D341Med (cell line): ENCODE measurements at places on chromosomes 16 and 17.

DNA sequence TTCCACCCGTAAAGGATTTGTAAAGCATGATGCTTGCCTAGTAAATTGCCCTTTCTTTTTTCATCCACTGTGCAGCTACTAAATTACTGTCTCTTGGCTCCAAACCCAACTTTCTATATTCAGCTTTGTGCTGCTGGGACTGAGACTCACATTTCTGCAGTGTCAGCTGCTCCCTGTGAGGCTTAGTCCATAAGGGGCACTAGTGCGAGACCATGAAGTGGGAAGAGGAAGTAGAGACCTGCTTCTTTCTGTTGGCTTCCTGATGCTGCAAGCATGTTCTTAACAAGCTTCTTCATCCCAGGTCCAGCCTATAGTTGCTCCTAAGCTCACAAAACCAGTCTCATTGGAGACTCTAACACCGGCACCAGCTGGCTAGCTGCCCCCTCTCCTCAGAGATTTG is 74.9 kb upstream of the HS3ST2 start:
- no peak for DNase-seq

GRCh38 chr17:19296786-19297778 is 59.9 kb downstream of the EPN2 start:
- no peak for DNase-seq

GRCh38 chr17:74332017-74332650 is 6.1 kb downstream of the KIF19 start:
- DNase-seq: no peak

DNA sequence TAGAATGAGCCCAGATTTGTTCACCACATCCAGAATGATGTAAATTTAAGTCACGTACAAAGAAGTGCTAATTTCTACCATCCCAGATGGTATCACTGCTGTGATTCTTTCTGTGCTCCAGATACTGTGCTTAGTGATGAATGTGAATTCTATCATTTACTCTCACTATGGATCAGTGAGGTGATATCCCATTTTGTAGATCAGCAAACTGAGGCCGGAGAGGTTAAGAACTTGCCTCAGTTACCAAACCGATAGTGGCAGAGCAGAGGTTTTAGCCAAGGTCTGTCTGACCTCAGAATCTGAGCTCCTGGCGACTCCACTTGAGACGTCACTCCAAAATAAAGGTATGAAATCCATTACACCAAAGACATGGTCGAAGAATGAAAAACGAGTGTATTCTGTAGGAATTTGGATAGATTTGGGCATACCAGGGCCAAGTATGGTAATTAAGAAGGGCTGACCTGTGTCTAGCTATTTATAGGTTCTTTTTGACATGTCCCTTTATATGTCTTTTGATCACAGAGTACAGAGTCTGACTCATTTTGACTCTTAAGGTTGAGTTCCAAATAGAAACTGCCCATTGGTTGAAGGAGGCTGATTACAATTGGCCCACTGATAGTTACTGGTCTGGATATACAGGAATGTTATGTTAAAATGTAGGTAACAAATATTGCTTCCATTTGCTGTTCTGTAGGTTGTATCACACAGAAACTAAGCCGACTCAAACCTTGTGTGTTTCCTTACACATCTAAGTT is 10.0 kb downstream of the MAP2K6 start:
- no peak for DNase-seq

DNA sequence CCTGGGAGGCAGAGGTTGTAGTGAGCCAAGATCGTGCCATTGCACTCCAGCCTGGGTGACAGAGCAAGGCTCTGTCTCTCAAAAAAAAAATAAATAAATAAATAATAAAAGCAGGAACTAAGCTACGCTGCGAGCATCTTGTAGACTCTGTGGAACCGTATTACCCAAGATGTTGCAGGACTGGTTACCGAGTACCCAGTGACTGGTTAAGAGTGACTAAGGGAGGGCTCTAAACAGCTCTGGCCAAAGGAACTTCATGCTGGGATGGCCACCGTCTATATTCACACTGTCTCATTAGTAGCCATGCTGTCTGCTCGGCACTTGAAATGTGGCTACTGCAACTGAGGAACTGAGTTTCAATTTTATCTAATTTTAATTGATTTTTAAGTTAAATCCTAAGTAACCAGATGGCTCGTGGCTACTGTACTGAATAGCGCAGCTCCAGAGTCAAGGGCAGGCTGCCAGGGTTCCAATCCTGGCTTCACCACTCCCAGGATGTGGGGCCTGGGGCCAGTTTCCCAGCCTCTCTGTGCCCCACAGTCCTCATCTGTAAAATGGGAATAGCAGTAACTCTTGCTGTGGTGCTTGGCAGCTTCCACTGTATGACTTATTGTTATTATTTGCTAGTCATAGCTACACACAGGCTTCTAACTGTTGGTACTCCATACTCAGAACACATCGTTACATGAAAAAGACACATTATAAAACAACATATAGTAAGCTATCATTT is 3.0 kb downstream of the NTAN1 start:
- no peak for DNase-seq

DNA sequence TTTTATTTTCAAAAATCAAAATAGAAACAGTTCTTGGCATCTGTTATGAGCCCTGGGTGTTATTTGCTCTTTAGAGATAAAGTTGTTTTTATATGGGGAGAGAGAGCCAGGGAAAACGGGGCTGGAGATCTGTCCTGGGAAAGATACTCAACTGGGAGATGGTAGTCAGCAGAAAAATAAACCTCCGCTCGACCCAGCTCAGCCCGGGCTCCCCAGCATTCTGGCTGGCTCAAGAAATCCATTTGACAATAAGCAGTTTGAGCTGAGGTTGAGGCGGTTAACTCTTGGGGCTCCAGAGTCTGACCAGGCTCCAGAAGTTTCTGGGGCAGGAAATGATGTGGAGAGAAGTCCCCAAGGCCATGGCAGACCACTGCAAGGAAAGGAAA is 151.9 kb downstream of the IRX5 start:
- DNase-seq: no peak

DNA sequence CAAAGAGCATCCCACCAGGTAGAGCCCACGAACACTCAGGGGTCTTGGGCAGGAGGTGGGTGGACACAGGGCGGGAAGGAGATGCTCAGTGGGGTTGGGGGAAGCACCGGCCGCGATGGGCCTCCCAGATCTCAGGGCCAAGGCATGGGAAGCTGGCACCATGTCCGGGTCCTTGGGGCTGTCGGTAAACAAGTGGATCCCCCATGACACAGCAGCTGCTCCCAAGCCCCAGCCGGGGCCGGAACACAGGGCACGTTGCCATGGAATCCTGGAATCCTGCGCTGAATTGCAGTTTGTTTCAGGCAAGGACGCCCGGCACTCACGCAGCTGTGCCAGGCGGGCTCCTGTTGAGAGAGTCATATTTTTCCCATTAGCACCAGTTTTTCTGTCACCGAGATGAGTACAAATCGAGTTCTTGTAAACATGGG is 23.0 kb upstream of the CHMP6 start:
- no peak for DNase-seq

DNA sequence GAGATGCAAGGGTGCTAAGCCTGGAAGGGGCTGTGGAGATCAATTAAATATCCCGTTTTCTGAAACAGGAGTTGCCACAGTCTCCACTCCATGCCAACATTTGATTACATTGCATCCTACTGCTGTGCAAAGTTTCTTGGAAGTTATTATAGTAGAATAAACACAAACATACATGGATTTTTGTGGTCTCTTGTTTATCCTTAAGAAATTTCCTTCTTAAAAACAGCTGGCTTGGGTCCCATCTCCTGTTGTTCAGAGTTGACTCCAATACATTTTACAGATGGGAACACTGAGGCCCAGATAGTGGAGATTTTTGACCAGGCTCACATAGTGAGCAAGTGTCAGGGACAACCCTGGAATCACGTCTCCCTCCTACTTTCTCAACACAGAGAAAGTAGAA is 124.0 kb upstream of the ADAMTS18 start:
- no peak for DNase-seq

GRCh38 chr16:12417030-12417814 is 386.5 kb downstream of the CPPED1 start:
- no peak for DNase-seq

- peak; percentile 97 for DNase-seq
Measured at GRCh38 chr17:45022655-45023339, 28.6 kb downstream of the DCAKD start.

GRCh38 chr16:67393788-67394154 is 473 bp upstream of the TPPP3 start:
- no peak for DNase-seq

GRCh38 chr17:56292010-56292409 is 138.7 kb downstream of the ANKFN1 start:
- no peak for DNase-seq

DNA sequence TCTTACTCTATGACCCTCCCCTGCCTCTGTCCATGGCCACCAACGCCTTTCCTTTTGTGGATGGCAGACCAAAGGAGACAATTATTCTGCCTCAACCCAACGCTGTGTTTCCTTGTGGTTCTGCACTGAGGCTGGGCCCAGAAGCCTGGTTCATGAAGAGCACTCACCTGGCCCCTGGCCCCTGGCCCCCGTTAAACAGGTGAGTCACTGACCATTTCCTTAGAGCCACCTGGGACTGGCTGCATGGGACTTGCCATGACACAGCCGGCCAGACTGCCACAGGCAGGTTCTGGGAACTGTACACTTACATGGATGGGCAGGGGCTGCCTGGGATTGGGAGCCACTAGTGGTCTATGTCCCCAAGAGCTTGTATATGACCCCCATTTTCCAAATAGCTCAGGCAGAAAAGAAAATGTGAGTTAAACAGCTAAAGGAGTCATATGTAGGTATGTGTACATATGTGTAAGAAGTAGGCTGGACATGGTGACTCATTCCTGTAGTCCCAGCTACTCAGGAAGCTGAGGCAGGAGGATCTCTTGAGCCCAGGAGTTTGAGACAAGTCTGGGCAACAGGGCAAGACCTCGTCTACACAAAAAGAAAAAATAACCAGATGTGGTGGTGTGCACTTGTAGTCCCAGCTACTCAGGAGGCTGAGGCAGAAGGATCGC is 181.9 kb upstream of the CACNG5 start:
- no peak for DNase-seq

GRCh38 chr17:10772425-10773380 is 31.2 kb downstream of the TMEM238L start:
- no peak for DNase-seq

- DNase-seq: no peak
Measured at GRCh38 chr16:46830417-46830901, 521 bp downstream of the C16orf87 start.

- peak; percentile 95 for DNase-seq
Measured at GRCh38 chr17:61389670-61390478, 9.8 kb upstream of the TBX2 start.

- DNase-seq: no peak
Measured at GRCh38 chr17:48996722-48997102, 473 bp upstream of the IGF2BP1 start.

- no peak for DNase-seq
Measured at GRCh38 chr17:79135628-79136405, 61.2 kb downstream of the ENGASE start.

- no peak for DNase-seq
Measured at GRCh38 chr17:77206158-77206956, 65.6 kb downstream of the SEC14L1 start.

DNA sequence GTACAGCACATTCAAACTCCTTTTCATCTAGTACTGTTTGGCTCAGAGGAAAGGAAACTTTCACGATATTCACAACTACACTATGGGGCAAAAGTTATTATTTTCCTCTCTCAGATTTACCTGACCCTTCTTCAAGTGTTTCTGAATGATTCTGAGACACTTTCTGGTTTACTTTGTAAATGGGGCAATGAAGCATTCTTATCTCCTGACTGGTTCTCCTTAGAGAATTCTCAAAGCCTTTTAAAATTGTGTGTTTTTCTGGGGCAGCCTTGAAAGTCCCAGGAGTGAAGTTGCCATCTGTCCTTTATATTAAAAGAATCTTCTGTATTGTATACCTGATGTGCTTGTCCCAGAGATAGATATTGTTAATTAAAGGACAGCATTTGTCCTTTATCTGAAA is 264.9 kb downstream of the FTO start:
- DNase-seq: no peak

- no peak for DNase-seq
Measured at GRCh38 chr16:83915081-83915480, 16.2 kb downstream of the MLYCD start.

GRCh38 chr17:38565853-38566665 is 39.7 kb downstream of the SRCIN1 start:
- no peak for DNase-seq

DNA sequence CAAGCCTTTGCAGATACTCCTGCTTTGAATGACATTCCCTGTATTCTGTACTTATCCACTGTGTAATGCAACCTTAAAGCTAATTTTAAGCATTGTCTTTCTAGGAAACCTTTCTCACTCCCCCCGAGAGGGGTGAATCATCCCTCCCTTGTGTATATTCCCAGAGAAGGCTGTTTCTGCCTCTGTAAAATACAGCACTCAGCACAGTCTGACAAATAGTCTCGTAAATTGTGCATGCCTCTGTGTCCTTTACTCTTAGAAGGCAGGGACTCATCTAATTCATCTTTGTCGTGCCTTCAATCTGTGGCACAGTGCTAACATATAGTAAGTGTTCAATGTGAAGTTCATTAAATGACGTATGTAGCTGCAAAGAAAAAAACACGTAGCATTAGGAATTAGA is 200.7 kb downstream of the CA10 start:
- DNase-seq: no peak

DNA sequence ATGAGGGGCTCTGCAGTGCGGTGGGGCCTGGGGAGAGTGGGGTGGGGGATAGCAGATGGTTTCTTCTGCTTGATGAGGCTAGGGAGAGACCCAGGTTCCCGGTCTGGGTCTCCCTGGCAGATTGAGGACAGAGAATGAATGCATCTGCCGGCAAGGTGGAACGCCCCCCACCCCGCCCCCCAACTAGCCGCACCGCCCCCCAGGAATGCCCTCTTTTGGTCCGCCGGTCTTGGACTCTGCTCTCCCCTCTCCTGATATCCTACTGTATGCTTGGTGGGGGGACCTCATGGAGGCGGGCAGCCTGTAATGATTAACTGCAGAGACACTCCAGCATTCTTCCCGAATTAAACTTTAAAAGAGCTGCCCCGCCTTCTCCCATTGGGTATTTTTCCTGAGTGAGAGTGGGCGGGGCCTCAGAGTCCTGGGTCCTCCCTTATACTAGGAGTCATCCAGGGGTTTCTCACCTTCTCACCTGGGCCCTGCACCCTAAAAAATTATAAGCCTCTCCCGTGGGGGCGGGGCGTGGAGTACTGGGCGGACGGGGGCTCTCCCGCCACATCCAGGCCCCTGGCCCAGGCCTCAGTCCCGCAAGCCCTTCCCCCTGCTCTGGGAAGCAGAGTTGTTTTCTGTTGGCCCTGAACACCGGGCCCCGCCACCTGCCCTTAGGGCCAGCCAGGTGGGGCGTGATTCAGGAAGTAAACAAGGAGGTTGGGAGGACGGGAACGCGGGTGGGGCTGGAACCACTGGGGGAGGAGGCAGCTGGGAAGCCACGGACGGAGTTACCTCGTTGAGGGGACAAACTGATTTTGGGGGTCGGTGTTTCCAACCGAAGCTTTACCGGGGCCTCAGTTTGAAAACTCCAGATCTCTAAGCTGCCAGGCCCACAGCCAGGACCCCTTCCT is 1.5 kb downstream of the GRB7 start:
- DNase-seq: no peak
